ENCODE measurements at places on chromosomes 1 and 21. TPM values are rescaled to one million over a fixed set of nuclear protein-coding genes. Genes with fewer than 3 reads are reported as not detected.
A peak's percentile ranks its signal among the peaks of the same experiment; 100 is the strongest.

- DNase-seq: peak; percentile 23
These were observed 408.6 kb downstream of the PRDM2 start for GRCh38 chr1:14108356-14109275.

DNA sequence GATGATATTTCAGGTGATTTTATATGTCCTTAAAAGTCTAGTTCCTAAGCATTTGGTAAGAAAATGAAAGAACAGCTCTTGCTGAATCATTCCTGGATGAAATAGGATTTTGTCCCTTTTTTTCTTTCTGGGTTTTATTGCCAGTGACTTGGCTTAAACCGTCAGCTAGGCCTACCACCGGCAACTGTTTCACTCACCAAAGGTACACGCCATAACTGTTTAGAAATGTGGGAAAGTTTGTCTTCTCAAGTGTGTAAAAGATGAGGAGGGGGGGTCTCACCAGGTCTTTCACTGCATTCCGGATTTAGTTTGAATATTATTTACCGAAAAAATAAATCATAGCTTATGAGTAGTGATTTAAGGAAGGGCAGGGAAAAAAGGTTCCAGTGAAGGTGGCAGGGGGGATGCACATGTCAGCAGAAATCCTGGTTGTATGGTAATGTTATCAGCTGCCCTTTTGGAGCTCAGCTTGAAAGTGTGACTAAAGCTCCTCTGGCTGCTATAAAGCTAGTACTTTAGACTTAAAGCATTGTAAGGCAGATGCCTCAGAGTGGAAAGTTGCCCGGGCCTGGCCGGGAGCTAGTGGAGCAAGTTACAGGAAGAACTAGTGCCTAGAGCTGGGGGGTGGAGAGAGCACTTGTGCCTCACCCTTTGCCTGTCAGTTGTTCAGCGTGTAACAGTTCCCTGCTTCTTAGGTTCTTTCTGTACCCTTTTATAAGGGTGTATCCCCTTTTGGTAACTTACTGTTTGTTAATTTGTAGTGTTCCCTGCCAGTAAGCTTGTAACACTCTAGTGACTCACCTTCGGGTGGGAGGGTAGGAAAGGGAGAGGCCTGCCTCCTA is 3.1 kb downstream of the ATP1A1 start:
- DNase-seq: peak; percentile 87

- no peak for DNase-seq
These were observed 99.4 kb downstream of the CAMTA1 start for GRCh38 chr1:6884652-6885153.

GRCh38 chr1:207039380-207040180 is 7.0 kb upstream of the C1orf116 start:
- no peak for DNase-seq

DNA sequence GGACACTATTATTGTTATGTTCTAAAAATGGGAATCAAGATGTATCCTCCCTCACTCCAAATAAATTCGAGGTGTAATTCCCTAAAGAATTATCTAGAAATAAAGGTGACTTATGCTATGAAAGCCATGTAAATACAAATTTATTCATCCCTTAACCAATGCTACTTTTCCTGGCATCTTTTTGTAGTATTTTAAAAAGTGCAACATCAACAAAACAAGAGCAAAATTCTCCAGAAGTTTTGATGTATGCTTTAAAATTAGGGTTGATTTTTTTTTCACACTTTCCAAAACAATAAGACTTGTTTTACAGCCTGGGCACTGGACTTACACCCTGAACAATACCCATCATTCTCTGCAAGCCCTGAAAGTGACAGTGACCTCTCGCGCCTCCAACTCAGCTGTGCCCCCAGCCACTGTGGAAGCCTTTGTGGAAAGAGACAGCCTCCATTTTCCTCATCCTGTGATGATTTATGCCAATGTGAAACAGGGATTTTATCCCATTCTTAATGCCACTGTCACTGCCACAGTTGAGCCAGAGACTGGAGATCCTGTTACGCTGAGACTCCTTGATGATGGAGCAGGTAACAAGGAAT is 21.4 kb upstream of the CLCA1 start:
- no peak for DNase-seq

DNA sequence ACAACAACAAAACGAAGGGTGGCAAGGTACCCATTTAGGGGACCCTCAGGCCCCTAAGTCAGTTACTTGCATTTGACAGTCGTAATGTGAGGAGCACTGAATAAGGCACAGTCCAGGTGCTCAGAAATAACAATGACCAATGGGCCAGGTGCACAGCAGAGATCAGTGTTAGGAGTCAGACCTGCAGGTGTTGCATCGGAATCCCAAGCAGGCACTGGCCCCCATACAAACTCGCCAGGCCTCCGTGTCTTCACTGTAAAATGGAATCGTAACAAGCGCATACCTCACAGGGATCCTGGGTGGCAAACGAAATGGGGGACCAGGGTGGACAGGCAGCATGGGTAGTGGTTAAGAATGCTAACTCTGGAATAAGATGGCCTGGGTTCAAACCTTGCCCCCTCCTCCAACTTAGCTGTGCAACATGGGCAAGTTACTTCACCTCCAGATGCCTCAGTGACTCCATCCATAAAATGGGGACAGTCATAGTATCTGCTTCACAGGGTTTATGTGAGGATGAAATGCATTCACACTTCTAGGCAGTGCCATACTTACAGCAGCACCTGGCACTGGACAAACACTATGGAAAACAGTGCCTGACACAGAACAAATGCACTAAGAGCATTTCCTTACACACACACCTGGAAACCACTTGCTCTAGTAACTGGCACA is 20.2 kb downstream of the RCAN1 start:
- no peak for DNase-seq

DNA sequence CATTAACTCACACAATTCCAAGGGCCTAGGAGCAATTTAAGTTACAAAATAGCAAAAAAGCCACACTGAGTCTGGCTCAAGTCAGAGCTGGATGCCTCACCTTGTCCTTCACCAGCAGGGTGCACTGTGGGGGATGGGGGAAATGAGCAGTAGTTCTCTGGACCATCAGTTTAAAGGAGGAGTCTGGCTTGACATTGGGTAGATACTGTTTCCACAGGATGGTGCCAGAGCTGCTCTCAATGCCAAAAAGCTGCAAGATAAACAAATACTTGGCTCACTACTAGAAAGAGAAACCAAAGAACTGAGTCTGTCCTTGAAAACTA is 18.8 kb downstream of the EMC1 start:
- DNase-seq: no peak

GRCh38 chr1:7583291-7584096 is 187.6 kb upstream of the VAMP3 start:
- DNase-seq: no peak

- no peak for DNase-seq
These were observed 2.0 kb downstream of the CR1 start for GRCh38 chr1:207497941-207498340.

DNA sequence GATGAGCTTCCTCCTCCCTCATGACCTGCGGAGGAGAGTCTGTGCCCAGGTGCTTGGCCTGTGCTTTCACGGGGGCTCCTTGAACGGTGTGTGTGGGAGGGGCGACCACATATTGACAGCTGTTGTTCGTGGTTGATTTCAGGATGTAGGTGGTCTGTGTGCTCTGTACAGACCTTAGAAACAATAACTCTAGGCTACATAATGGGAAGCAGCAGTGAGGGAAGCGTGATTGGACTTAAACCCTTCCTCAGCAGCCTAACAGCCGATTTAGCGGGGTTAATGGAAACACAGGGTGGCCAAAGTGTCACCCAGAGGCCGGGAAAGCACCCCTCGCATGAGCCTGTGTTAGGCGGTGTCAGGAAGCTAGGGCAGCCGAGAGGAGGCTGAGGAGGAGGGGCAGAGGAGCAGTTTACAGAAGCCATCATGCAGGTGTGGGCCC is 56.0 kb downstream of the TBCE start:
- DNase-seq: no peak

DNA sequence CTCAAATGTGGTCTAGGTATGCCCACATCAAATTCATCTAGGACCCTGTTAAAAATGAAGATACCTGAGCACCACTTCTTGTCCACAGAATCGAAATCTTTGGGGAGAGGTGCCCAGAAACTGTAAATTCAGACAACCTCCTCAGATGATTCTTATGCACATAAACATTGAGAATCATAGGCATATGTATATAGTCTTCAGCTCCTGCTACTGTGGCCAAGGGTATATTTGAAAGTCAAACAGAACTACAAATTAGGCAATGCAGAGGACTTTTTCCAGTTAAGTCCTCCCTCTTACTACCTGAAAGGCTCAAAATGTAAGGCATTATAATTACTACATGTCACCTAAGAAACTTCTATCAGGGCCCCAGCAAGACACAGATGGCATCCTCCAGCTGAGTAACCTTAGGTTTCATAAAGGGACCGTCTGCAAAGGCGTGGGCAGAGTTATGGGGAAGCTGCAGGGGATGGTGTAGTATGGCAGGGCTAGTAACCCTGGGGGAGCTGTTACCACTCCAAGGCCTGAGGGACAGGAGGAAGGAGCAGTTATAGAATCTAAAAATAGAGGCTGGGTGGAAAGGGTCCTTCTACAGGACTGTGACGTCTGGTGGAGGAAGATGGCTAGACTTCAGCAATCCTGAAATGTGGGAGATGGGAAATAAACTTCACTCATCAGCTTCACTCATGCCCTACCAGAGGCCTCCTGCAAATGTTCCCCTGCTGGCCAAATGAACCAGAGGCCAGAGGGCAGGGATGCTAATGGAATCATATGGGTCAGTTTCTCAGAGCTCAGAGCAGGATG is 46.3 kb downstream of the DAB1 start:
- no peak for DNase-seq

- DNase-seq: peak; percentile 73
These were observed 69.8 kb upstream of the HAO2 start for GRCh38 chr1:119298687-119299303.

DNA sequence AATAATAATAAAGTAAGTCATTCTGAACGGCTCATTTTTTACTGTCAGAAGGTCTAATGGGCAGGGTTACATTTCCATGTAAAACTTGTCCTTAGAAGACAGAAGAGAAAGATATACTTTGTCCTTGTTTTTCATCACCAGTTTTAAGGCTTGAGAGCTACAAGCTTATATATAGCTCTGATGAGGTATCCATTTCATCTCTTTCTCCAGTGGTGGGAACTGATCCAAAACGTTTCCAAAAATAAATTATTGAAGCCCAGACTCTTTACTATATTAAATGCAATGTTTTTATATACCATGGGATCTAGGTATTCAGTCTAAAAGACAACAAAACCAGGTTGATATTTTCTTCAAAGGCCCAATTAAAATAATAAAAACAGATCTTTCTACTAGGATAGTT is 8.7 kb downstream of the B3GALNT2 start:
- DNase-seq: no peak

- no peak for DNase-seq
These were observed 32.9 kb downstream of the TENT5C start for GRCh38 chr1:117638759-117639158.

- no peak for DNase-seq
These were observed 58.4 kb downstream of the VPS26C start for GRCh38 chr21:37208741-37209225.

DNA sequence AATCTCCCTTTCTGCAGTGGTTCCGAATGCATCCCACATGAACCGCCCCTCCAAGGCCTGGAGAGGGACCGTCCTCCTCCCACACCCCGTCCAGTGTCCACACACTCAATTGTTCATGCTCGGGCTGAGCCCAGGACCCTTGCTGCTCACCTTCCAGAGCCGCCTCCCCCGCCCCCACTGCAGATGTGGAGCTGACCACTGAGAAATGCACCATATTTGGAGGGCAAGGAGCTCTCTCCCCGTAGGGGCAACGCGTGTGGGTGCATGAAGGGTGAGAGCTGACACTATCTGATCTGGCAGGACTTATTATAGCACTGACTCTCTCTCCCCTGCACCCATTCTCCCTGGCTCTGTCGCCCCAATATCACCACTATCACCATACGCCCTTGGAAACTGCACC is 4.0 kb upstream of the S100A3 start:
- DNase-seq: no peak

- peak; percentile 82 for DNase-seq
These were observed 102.3 kb upstream of the TMPRSS2 start for GRCh38 chr21:41610042-41610839.

The FCRL6 gene
- not detected for total RNA-seq

The SH3BP5L gene
- 16.7 TPM for total RNA-seq

The PPIAL4G gene
- not detected for total RNA-seq

The NBPF11 gene
- 2.6 TPM for total RNA-seq

The CLDN17 gene
- not detected for total RNA-seq

The FCER1G gene
- not detected for total RNA-seq

The TNFSF4 gene
- 2.7 TPM for total RNA-seq
